Cerebellar nuclear complex (tissue), 1 donor: ENCODE measurements at places on chromosomes 3 and 15.

- DNase-seq = no peak
Observed at GRCh38 chr15:64842986-64843561, 1.4 kb downstream of the PLEKHO2 start.

DNA sequence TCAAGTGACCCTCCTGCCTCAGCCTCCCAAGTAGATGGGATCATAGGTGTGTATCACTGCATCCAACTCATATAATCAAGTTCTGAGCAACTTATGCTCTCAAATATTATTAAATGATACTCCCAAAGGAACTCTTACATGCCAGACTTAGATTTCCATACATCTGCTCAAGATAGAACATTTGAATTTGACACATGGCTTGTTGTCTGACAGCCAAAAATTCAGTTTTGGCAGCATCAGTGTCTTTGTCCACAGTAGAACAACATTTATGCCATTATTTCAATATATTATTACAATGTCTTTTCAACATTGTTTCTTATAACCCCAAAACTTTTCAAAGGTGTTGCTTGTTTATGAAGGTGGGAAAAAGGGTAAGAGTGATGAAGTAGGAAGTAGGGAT lies 116.2 kb downstream of the SUCNR1 start:
- DNase-seq = no peak

DNA sequence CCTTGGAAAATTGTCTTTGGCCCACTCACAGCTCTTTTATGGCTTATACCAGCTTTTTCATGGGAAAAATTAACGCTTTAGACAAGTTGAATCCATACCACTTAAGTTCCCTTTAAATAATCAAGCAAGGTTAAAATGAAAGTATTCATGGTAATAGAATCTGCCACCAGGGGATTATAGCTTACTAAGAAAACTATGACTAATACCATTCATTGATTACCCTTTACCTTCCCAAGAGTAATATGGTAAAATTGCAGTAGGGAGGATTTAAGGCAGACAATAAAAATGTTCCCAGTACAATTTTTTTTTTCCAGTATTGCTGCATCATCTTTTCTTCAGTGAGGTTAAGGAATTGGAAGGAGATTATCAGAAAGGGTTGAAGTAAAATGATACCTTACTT lies 641.1 kb upstream of the NAALADL2 start:
- no peak for DNase-seq

- no peak for DNase-seq
Observed at GRCh38 chr3:52236424-52236886, 2.5 kb downstream of the TWF2 start.

DNA sequence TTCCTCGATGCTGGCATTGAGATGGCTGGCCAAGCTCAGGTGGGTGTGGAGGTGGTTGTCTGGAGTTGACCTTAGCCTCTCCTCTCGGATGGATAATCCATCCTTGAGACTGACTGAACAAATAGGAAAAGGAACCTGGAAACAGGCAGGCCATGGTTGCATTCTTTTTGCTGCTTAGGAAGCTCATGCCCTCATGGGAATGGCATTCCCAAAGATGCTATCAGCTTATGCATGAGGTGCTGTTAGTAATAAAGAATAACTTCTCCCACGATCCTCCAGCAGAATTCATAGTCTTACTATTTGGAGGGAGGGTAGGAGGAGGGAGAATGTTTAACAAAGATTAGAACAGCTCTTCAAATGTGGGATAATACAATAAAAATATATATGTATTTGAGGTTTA lies 303.0 kb upstream of the TPM1 start:
- DNase-seq = no peak

DNA sequence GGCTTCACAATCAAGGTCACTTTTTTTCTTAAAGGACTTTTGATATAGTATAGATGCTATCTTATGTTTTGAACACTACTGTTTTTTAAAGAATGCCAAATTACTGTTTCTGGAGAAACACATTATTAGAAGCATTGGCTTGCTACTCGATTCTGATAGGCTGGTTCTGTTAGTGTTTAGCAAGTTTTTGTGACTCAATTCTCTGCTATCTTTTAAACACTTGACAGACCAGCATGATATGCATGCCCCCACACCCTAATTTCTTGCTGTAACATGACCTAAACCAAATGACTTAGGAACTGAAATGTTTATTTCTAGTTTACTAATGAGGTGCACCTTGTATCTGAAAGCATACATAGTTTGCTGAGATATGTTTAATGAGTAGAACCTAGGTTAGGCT lies 5.5 kb upstream of the IL20RB start:
- DNase-seq = no peak

GRCh38 chr3:3429841-3430240 lies 250.3 kb upstream of the CRBN start:
- no peak for DNase-seq

- DNase-seq = no peak
Observed at GRCh38 chr3:94099311-94099710, 36.5 kb downstream of the NSUN3 start.
